ENCODE measurements at places on chromosomes 2 and 18. TPM values are rescaled to one million over a fixed set of nuclear protein-coding genes. Genes with fewer than 3 reads are reported as not detected.

Gene HK2
- total RNA-seq: 10.6 TPM

Gene POTEJ
- total RNA-seq: not detected

Gene EPHA4
- 47.2 TPM for total RNA-seq

Gene WDFY1
- total RNA-seq: 36.6 TPM

Gene SCYGR4
- total RNA-seq: not detected

Gene RASGRP3
- 2.7 TPM for total RNA-seq

Gene MGAT5
- total RNA-seq: 81.8 TPM

Gene ABCG8
- total RNA-seq: not detected

Gene ALPI
- total RNA-seq: not detected

Gene TMEM178A
- not detected for total RNA-seq

Gene GALNT5
- total RNA-seq: 0.23 TPM

Gene METAP1D
- 10.8 TPM for total RNA-seq

Gene ADGRF3
- 3.4 TPM for total RNA-seq

Gene IHH
- total RNA-seq: not detected

Gene TPGS2
- total RNA-seq: 46.9 TPM

Gene SERPINB11
- not detected for total RNA-seq
